ENCODE measurements at places on chromosomes 11 and 22.
A peak's percentile ranks its signal among the peaks of the same experiment; 100 is the strongest.

DNA sequence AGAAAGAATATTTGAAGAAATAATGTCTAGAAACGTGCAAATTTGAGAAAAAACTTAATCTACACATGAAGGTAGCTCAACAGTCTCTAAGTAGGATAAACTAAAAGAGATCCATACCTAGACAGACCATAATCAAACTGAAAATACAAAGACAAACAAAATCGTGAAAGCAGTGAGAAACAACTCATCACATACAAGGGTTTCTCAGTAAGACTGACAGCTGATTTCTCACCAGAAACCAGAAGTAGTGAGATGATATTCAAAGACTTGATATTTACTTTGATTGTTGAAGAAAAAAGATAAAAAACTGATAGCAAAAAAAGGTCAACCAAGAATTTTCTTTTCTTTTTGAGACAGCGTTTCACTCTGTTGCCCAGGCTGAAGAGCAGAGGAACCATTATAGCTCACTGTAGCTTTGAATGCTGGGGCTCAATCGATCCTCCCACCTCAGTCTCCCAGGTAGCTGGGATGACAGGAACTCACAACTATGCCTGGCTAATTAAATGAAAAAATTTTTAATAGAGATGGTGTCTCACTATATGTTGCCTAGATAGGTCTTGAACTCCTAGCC, 17.4 kb downstream of the NPAT start:
- no peak for DNase-seq

DNA sequence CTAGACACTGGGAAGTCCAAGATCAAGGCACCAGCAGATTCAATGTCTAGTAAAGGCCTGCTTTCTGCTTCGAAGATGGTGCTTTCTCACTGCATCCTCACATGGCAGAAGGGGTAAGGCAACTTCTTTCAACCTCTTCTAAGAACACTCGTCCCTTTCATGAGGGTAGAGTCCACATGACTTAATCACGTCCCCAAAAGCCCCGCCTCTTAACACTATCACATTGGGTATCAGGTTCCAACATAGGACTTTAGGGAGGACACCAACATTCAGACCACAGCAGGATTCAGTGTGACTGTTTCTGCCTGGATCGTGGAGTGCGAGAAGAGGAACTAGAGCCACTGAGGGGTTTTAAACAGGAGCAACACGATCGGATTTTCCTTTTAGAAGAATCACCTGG, 3.7 kb upstream of the TIRAP start:
- DNase-seq = no peak

DNA sequence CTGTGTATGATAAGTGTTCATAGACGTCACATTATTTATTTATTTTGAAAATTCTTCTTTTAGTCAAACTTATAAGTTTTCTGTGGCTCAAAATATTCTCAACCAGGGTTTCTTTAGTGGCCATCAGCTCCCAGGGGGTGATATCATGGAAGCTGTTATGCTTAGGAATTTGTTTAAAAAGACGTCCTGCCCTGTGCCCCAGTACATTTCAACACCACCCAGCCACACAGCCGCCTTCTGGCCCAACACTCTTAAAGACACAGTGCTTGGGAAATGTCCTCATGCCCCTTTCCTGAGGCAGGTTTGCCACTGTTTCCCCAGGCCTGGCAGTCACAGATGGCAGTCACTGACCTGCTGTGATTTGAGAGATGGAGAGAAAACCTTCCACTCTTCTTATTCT, 19.9 kb downstream of the TSKU start:
- no peak for DNase-seq

DNA sequence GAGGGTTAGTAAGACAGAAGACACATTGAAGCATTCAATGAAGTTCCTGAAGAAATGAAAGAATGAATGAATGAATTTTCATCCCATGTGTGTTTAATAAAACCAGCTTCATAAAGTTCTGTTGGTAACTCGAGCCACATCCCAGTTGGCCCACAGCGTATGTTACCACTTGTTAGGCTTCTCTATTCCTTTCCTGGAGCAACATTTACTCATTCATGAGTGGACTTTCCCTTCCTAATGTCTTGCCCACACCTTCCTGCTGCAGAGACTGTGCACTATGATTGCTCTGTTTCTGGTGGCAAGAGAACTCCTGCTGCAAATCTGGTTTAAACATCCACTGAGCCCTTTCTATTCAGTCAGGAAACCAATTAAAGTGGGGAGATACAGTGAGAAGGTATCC, 7.0 kb downstream of the OR52R1 start:
- no peak for DNase-seq

GRCh38 chr22:25697181-25697664, 44.8 kb upstream of the MYO18B start:
- no peak for DNase-seq

GRCh38 chr22:29310863-29311339, 4.5 kb downstream of the GAS2L1 start:
- peak; percentile 80 for DNase-seq

GRCh38 chr11:118572981-118573550, 857 bp downstream of the ARCN1 start:
- peak; percentile 53 for DNase-seq

GRCh38 chr11:67286621-67287333, 2.3 kb upstream of the ANKRD13D start:
- no peak for DNase-seq

- no peak for DNase-seq
These were observed 1862.9 kb upstream of the RAG2 start for GRCh38 chr11:38460896-38461295.

DNA sequence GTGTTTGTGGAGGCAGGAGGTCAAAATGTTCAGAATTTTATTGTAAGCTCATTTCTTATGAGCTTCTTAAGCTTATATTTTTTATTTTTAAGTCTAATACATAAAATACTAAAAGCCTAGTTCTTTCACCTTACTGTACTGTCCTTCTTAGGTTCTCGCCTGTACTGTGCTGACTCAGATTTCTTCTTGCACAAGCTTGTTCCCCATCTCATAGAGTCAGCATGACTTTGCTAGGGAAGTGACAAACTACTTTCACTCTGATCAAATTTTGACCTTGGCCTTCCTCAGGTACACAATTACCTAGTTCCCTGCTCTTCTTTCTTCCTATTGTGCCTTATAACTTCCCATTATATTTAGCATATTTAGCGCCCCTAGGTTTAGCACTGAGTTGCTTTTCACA, 81.5 kb downstream of the STK33 start:
- DNase-seq = no peak

GRCh38 chr11:34267013-34267412, 90.8 kb downstream of the ABTB2 start:
- no peak for DNase-seq

GRCh38 chr11:27011560-27012233, 17.8 kb downstream of the FIBIN start:
- DNase-seq = no peak

GRCh38 chr11:133082453-133082781, 449.9 kb downstream of the OPCML start:
- no peak for DNase-seq

DNA sequence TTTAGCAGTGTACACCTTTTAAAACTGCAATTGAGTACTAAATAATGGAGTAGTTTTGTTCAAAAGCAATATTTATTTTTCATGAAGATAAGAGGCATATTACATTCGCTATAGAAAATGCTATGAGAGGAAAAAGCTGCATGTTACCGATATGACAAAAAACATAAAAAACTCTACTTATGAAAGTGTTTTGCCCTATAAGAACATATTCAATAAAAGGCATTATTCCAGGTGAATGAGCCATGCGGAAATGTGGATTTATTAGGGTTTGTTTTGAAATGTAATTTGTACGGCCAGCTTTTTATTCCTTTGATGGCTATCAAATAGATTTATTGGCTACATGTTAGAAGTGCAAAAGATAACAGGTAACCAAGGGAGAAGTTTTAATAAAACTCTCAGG, 129.3 kb upstream of the DDI1 start:
- no peak for DNase-seq

GRCh38 chr11:113840932-113841664, 34.3 kb downstream of the USP28 start:
- DNase-seq = no peak
